ENCODE measurements at places on chromosomes 3 and 15.

DNA sequence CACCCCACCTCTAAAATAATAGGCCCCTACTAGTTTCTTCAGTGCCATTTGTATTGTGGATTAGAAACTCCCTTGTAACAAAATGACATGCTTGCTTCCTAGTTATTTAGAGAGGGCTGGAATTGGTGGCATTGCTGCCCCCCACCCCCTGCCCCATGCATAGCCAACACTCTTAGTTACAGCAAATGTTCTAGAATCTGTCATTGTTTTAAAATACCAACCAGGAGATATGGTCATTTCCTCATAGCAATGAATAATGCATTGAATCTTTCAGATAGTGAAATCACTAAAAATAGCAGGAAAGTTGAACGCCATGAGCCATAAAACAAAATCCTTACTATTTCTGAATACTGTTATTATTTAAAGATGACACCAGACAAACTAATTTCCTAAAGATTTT, 292.5 kb downstream of the ARPP21 start:
- ATAC-seq: no peak

DNA sequence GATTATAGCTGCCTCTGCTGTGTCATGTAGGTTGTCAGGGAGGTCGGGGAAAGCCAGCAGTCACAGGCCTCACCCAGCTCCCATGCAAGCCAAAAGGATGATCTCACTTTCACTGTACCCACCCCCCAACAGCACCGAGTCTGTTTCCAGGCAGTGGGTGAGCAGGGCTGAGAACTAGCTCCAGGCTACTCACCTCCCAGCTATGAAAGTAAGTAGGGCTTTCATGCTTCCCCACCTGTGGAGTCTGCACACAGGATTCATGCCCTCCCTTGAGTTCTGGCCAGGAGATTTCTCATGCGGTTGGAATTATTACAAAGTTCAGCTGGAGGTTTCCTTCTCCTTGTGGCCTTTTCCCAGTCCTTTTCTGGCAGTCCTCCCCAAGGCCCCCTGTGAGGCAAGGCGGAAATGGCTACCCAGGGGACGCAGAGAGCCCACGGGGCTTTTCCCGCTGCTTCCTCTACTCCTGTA, 356.2 kb downstream of the SV2B start:
- ATAC-seq: no peak

DNA sequence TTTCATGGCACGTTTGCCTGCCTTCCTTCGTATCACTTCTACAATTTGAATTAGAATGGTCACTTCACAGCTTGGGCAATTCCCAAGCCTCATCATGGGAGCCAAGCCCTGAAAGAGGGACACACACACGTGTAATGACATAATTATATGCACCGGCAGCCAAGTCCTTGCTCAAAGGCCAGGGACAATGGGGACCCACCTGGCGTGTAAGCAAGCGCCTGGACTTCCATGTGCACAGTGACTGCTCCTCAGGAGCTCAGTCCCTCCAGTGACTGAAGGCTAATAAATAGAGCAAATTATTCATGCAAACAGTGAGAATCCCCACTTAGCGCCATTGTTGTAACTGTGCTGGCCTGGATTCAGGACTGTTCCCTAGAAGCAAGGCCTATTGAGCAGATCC, 115.1 kb downstream of the DNAJB8 start:
- ATAC-seq: no peak

GRCh38 chr15:39596358-39597051, 15.6 kb downstream of the THBS1 start:
- ATAC-seq: no peak

GRCh38 chr3:42979044-42979972, at the start of gene GASK1A:
Gene GASK1A, plus strand, starts transcription at chr3:42979311. Its CDS starts 332 bp downstream, at chr3:42979643.
- ATAC-seq: peak; percentile 81

DNA sequence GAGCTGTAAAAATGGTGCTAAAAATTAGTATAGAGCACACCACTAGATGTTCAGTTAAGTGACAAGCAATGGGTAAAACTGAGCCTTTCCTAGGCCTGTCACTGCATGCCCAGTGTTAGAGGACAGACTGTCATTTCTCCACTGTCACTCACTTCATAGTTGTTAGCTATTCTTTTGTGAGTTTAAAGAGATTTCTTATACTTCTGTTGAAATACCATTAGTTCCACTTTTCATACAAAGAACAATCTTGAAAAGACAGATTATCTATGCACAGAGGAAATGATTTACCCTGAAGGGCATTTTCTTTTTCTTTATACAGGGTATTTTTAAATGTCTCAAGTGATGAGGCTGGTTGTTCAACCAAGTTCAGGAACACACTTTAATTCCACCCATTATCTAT, 28.3 kb upstream of the CHMP2B start:
- no peak for ATAC-seq

GRCh38 chr3:177441276-177441812, 244.1 kb upstream of the TBL1XR1 start:
- no peak for ATAC-seq

- no peak for ATAC-seq
Observed at GRCh38 chr3:15470849-15471248, 43.5 kb downstream of the EAF1 start.

DNA sequence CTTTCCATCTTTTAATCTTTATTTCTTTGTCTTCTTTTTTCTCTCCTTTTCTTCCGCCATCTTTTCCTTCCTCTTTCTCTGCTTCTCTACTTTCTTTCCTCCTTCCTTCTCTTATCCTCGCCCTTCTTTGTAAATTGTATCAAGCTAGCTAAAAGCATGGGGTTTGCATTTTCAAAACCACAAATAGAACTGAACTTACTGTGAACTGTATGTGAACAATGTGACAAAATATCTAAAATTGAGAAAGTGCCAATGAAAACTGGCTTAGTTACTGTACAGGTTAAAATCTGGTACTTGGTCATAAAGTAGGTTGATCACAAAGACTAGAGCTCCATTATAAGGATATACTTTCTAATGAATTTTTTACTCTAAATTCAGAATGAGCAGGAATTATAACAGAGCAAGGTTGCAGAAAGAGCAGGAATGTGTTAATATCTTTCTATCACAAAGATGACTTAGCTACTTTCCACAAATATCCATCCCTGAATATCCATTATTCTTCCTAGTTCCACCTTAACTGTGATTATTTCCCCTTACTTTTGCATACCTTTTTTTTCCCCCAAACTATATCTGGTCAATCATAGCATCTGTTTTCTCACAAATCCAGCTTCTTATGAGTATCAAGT, 122.4 kb downstream of the LSAMP start:
- no peak for ATAC-seq

- no peak for ATAC-seq
Observed at GRCh38 chr3:66019896-66020295, 18.8 kb downstream of the MAGI1 start.

- no peak for ATAC-seq
Observed at GRCh38 chr15:48317221-48317620, 14.0 kb upstream of the DUT start.

GRCh38 chr3:42518800-42519567, 16.5 kb downstream of the VIPR1 start:
- no peak for ATAC-seq

DNA sequence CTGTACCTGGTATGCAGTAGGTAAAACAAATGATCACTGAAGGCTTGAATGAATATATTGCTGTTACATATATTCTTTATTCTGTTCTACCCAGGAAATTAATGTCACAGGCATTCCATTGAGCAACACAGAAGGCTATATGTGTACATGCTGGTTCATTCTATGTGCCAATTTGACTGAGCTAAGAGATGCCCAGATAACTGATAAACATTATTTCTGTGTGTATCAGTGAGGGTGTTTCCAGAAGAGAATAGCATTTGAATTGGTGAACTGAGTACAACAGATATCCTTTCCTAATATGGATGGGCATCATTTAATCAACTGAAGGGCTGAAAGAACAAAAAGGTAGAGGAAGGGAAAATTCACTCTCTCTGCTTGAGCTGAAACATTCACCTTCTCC, 886.8 kb downstream of the FHIT start:
- no peak for ATAC-seq

GRCh38 chr3:195139876-195140240, 131.1 kb downstream of the XXYLT1 start:
- ATAC-seq: no peak

GRCh38 chr15:59174835-59175831, 31.5 kb upstream of the LDHAL6B start:
- peak; percentile 61 for ATAC-seq

GRCh38 chr15:100114100-100114499, 227.7 kb downstream of the ADAMTS17 start:
- ATAC-seq: peak; percentile 83

DNA sequence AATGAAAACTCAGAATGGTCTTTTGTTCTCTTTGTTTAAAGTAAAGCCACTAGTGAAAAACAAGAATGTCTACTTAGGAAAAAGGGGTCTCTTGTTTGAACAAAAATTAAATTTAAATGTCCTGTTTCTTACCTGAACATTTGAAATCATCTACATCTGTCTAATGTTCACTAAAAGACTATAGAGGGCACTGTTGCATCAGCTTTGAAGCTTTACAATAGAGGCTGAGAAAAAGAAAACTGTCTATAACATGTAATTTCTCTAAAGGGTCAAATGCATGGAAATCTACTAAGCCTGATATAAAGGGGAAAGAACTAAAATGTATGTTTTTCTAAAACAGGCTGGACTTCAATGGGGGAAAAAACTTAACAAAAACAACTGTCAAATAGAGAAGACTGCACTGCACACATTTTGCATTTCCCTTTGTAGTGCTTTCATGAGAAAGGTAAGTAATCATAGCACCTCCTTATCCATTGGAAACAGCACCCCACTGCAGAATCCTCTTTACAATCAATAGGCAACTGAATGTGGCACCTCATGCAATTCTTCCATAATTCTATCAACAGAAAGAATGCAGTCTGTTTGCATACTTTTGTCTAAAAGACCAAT, 26.3 kb downstream of the DPH6 start:
- ATAC-seq: no peak

DNA sequence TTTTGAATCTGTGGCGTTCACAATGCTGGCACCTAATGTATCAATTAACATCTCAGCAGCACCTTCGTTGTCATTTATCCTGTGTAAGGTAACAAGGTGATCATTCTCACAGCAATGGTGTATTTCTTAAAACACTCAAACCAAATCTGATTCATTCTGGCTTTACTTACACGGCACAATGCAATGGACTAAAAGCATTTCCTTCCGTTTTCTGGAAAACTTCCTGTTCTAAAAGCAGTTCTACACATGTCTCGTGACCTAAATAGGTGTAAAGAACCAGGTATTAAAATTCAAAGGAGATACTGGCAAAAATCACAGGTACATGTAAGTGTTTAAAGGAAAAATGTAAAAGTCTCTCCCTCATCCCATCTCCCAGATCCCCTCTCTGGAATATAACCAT, 77.8 kb downstream of the BTD start:
- no peak for ATAC-seq

DNA sequence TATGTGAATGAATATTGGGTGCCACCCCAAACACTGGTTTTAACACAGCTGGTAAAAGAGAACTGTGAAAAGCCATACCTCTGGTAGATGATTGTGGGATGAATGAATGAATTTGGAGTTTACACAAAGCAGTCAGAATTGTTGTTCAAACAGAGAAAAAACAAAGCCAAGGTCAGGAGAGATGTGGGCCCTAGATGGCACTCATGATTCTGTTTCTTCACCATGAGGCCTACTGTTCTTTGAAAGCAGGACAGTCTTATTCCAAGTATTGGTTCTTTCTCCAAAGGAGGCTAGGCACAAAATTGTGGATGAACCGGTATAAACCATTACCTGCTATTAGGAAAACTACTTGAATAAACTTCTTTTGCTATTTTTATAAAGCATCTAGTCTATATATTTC, 97.6 kb downstream of the SAMMSON start:
- ATAC-seq: no peak

DNA sequence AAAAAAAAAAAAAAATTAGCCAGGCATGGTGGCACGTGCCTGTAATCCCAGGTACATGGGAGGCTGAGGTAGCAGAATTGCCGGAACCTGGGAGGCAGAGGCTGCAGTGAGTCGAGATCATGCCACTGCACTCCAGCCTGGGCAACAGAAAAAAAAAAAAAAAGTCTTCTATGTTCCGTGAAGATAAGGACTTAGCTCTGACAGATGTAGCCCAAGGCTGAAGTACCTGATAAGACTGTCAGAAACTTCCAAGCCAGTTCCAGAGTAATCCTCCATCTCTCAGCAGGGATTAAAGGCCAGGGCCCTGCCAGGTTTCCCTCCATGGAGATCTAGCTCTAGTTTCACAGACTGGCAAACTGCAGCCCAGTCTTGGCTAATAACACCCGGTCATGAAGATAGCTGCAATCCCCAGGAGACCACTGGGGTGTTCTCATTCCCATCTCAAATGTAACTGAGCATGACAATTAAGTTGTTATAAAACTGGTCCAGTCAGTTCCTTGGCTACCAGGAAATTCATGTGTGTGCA, 8.5 kb downstream of the CDCP1 start:
- no peak for ATAC-seq

GRCh38 chr3:14131134-14131533, 6.3 kb downstream of the TMEM43 start:
- no peak for ATAC-seq

DNA sequence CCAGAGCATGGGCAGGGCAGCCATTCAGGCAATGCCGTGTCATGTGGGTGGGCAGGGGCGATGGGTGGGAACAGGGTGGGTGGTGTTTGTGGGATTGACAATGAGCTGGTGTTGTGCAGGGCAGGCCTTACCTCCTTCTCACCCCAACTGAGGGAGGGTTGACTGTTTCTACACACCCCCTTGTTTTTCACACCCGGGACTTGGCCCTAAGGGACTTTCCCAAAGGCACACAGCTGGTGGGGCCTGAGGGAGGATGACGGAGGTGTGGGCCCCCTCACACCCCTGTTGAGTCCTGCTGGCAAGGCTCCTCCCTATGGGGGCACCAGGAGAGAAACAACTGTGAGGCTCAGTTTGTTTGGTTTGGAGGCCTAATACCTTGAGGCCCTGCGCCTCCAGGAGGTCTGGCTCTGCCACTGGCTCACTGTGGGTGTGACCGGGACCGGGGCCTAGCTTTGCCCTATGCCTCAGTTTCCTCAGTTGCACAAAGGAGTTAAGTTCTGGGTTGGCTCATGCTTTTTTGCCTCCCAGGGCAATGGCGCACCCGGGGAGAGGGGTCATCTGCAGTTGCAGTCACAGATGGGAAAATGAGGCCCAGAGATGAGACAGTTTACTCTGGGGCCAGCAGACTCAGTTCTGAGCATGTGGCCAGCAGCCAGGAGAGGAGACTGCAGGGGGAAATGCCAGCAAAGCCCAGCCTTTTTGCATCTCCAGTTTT, 5.1 kb upstream of the DNAH1 start:
- no peak for ATAC-seq

DNA sequence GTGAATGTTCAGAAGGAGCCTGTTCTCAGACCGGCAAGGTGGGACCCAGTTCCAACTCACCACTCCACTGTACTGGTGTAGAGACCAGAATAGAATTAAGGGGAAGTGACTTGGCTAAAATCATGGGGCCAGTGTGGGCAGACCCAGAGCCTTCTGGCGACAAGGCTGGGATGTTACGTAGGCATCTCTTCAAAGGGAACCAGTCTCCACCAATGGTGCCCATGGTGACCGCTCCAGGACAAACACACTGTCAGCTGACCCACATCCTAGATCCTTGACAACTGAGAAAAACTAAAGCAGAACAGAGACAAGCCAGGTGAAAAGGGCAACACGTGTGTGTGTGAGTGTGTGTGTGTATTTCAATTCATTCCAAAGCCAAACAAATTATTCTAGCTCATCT, 321.7 kb upstream of the FRG2C start:
- peak; percentile 70 for ATAC-seq

GRCh38 chr3:126308394-126309125, 48.6 kb downstream of the KLF15 start:
- ATAC-seq: no peak

GRCh38 chr3:44323341-44323955, 15.1 kb upstream of the TCAIM start:
- ATAC-seq: no peak

GRCh38 chr3:188948997-188949389, 222.8 kb upstream of the TPRG1 start:
- ATAC-seq: no peak

- peak; percentile 35 for ATAC-seq
Observed at GRCh38 chr3:63479661-63480035, 172.8 kb upstream of the SNTN start.
